Kidney glomerular epithelial cell (primary cell): ENCODE measurements at places on chromosomes 6 and 20.

- no peak for DNase-seq
Observed at GRCh38 chr20:35734374-35734773, 7.7 kb downstream of the RBM39 start.

- DNase-seq, result peak; percentile 47
Observed at GRCh38 chr6:62150048-62150663, 135.9 kb downstream of the KHDRBS2 start.

- DNase-seq, result no peak
Observed at GRCh38 chr6:35146453-35146852, 5.3 kb upstream of the TCP11 start.

DNA sequence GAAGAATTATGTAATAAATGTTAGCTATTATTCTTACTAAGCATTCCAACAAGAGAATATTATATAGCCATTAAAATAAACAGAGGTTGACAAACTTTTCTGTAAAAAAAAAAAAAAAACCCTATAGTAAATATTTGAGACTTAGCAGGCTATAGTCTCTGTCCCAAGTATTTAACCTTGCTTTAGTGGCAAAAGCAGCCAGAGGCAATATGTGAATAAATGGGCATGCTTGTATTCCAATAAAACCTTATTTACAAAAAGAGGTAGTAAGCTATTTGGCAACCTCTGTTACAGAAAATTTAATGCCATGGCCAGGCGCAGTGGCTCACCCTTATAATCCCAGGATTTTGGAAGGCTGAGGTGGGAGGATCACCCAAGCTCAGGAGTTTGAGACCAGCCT, 14.6 kb downstream of the CDK5RAP1 start:
- DNase-seq, result no peak

- DNase-seq, result no peak
Observed at GRCh38 chr20:54491506-54491905, 16.1 kb downstream of the DOK5 start.

DNA sequence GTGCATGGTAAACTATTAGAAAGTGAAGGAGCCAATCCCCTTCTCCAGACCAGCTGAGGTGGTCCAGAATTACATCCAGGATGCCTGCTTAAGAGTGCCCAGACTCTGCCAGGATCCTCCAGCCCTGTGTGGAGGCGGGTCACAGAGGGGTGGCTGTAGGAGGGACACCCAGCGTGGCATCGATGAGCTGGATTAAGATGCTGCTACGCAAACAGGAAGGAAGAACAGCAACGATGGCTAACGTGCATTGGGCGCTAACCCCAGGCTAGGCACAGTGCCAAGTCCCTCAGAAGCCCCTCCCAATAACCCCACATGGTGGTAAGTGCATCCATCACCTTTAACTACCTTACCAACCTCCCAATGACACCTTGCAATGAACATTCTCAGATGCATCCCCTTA, 63.9 kb upstream of the MRPS10 start:
- DNase-seq, result no peak

DNA sequence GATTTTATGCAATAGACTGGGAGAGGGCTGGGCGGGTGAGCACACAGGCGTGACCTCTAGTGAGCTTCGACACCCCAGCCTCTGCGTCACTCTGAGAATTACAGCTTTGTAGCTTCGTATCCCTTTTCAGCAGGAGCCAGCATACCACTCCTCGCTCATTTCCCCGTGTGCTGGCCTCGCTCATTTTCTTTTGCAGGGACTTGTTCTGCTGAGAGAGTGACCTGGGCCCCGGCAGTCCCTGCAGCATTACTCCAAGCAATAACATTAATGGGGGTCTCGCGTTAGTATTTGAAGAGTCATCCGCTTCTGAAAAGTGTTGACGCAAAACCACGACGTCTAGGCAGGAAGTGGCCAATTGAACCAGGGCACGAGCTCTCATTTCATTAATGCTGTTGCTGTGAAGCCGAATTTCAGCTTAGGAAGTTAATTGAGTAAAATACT, 193.7 kb downstream of the QKI start:
- no peak for DNase-seq

DNA sequence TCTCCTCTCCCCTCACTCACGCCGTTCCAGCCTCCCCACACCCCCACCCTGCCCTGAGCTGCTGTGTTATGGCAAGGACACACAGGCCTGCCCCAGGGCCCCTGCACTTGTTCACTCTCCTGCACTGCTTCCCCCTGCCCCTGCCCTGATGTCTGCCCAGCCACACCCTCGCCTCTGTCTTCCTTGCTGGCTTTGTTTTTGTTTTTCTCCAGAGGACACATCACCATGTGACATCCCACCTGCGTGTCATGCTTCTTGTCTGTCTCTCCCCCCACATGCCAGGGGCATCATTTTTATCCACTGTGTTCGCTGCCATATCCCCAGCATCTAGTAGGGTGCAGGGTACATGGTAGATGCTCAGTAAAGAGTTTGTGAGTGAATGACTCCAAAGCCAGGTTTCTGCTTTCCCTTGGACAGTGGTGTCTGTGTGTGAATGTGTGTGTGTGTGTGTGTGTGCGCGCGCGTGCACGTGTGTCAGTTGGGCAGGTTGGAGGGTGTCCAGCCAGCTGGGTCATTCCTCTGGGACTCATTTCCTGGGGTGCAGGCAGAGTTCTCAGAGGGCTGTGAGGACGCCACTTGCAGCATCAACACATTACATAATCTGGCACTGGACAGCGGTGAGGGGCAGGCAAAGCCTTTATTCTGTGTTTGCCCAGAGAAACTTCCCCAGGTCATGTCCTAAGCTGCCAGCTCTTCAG, 60.6 kb downstream of the STK35 start:
- no peak for DNase-seq

DNA sequence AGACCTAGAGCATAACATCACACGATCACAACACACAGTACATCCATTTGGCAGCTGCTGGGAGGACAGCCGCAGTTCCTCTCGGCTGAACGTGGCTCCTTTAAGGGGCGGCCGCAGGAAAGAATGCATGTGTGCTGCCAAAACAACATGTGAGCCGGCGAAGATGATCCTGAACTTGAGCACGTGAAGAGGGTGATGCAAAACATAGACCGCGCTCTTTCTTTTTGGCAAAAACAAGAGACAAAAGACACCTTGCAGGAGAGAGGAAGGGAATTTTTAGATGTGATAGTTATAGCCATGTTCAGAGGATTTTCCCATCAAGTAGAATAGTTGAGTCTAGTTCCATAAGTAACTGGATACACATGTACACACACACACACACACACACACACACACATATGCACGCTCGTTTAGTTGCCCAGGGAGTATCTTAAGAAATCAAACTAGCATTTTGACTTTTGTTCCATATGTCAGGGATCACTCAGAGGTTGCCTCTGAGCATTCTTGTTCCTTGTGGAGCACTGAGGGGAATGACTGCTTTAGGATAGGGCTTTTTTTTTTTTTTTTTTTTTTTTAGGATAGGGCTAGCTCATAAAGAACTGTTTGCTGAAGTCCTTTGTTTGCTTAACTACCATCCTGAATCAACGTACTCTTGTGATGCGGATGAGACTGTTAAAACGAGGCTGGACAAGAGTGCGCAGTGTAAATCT, 21.7 kb upstream of the RANBP9 start:
- DNase-seq, result peak; percentile 16

GRCh38 chr20:44888226-44889103, 3.0 kb downstream of the YWHAB start:
- DNase-seq, result no peak

GRCh38 chr6:158697811-158698210, 48.0 kb downstream of the SYTL3 start:
- no peak for DNase-seq

DNA sequence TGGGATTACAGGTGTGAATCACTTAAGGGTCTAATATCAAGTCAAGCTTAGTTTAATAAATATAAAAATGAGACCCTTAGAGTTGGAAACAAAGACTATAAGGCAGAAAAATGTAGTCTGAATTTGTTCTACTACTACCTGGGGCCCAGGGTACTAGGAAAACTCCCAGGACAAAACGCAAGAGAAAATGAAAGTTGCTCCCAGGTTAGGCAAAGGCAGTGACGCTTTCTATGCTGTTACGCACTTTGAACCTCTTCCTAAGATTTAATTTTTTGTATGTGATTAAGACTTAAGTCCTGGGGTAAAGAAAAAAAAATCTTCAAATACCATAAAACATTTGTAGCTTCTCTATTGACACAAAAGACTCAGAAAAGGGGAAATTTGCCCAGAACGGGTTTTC, 17.3 kb downstream of the DSP start:
- no peak for DNase-seq

DNA sequence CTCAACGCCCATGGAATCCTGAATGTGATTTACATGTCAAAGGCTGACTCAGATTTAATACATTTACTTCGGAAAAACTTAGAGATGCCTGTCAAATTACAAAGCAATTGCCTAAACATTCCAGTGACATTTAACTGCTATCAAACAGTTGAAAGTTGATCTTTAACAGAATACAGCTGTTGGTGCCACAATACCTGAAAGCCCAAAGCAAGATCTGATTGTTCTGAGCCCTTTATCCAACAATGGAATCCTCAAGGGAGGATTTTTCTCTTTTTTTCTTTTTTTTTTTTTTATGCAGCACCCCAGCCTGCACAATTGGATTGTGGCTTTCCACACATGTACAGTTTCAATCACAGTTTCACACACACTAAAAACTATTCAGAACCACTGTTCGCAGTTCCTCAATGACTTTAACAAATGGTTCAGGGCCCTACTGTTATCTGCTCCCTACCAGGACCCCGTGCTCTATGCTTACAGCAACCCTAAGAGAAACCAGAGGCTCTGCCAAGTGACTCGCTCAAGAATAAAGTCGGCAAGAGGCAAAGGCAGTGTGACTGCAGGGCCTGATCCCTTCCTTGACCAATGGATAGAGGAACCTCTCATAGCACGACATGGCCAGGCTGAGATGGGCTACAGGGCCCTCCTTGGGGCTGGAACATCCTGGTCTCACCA, 33.3 kb downstream of the EPB41L2 start:
- peak; percentile 45 for DNase-seq

GRCh38 chr6:41162687-41163418, at the start of gene TREM2:
Gene TREM2, minus strand, starts transcription at chr6:41163116. Its CDS starts 34 bp downstream, at chr6:41163082.
- DNase-seq, result no peak

GRCh38 chr20:56628873-56629463, at the start of gene TFAP2C:
Gene TFAP2C, plus strand, starts transcription at chr20:56629306. Its CDS starts 239 bp downstream, at chr20:56629545.
- peak; percentile 32 for DNase-seq

DNA sequence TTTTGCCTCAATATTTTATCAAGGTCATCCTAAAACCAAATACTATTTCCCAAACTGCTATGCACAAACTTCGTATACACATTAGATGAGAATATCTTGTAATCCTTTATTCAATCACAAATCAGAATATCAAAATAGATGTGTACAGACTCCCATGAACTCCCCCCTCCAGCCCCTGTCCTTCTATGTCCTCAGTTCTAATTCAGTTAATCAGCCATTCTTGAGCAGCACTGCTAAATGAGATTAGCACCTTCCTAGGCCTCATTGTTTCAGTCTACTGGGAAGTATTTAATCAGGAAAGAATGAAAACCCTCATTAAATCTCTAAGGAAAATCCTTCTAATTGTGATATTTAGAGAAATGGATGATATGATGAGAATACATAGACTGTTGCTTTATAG, 36.6 kb downstream of the RCAN2 start:
- no peak for DNase-seq

GRCh38 chr20:1856424-1856823, 38.8 kb upstream of the SIRPA start:
- DNase-seq, result no peak

GRCh38 chr20:50130995-50131394, 18.0 kb upstream of the UBE2V1 start:
- DNase-seq, result no peak

DNA sequence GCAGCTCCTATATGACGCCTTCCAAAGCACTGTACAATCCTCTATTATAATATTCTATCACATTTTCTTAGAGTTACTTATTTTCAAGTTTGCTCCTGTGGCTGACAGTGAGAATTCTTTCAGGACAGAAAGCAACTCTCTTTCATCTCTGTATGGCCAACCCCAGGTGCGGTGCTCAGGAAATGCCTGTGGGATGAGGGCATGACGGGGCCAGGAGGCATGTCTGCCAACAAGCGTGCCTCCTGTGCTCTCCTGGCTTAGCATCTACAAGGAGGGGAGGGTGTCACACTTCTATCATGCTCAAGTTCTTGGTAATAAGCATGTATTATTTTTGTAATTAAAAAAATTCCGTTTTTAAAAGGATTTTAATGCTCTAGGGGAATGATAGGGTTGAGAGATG, 11.4 kb downstream of the MRPL14 start:
- DNase-seq, result peak; percentile 80

DNA sequence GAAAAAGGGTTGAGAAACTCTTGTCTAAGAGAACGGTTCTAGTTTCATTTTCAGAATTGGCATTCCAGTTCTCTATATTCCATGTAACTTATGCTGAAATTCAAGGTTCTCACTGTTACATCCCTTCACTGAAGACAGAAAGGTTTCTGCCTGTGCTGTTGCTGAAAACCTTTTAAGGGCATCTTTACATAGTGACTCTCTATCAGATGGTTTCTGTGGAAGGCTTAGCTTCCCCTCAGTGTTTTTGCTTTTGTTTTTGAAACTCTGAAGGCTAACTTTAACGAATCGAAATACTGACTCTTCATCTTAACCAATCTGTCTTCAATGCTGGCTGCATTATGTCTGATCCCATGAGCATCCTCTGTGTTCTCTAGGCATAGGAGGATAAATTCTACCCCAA, 1286.2 kb upstream of the EYS start:
- DNase-seq, result no peak

DNA sequence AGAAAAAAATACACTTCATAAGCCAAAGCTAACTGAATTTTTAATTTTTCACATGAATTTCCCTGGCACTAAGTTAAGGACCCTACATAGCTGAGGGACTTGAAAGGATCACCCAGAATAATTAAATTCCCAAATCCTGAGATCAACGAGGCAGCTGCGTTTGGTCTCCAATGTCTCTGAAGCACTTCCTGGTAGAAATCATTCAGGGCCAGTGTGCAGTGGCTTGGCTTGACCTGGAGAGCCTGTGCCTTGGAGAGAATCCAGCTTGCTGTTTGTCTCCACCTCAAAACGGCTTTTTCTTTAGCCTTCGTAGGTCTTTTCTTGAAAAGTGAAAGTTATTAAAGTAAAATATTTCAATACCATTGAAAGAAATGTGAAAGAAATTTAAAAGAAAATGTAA, 92.4 kb downstream of the SMOC2 start:
- DNase-seq, result no peak

- no peak for DNase-seq
Observed at GRCh38 chr6:117165911-117166499, 99.4 kb upstream of the VGLL2 start.

GRCh38 chr6:137756788-137757187, 110.3 kb upstream of the TNFAIP3 start:
- DNase-seq, result no peak

- no peak for DNase-seq
Observed at GRCh38 chr20:3547906-3548305, 77.1 kb downstream of the ATRN start.

- no peak for DNase-seq
Observed at GRCh38 chr6:147642458-147642857, 134.0 kb downstream of the SAMD5 start.
